Neural progenitor cell (in vitro differentiated cells): ENCODE measurements at places on chromosomes 7 and 10. TPM values are rescaled to one million over a fixed set of nuclear protein-coding genes. Genes with fewer than 3 reads are reported as not detected.

ACTR3C gene
- total RNA-seq, result not detected in 2 replicates

CNPY1 gene
- not detected in 2 replicates for total RNA-seq

FGFR2 gene
- total RNA-seq, result 76.3 and 99.1 TPM in 2 replicates

- DNase-seq, result no peak
- no peaks in the 10 kb centered on the region for H3K27me3 ChIP-seq
Measured at GRCh38 chr7:78169992-78170391, 371.4 kb downstream of the PHTF2 start.

GRCh38 chr10:62043421-62044021 lies 142.0 kb downstream of the ARID5B start:
- no peaks in the 10 kb centered on the region for H3K27me3 ChIP-seq
- no peaks in the 10 kb centered on the region for H3K36me3 ChIP-seq
- H3K4me3 ChIP-seq, result no peak overlapping the region
- H3K27ac ChIP-seq, result no peak overlapping the region

DNA sequence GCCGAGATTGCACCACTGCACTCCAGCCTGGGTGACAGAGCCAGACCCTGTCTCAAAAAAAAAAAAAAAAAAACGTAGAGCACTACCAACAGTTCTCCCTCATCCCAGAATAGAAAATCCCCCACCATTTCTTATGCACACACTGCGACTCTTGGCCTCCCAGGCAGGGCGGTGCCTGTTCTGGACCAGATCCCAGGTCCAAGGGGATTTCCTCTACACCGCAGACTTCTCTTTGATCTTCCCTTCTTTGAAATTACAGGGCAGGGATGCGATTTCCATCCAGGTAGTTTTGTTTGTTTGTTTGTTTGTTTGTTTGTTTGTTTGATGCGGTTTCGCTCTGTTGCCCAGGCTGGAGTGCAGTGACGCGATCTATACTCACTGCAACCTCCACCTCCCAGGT lies 91.8 kb downstream of the SEPTIN14 start:
- DNase-seq, result no peak
- no peaks in the 10 kb centered on the region for H3K27me3 ChIP-seq
- H3K36me3 ChIP-seq, result no peaks in the 10 kb centered on the region
- no peaks in the 10 kb centered on the region for H3K4me1 ChIP-seq

- H3K27ac ChIP-seq, result no peak overlapping the region
- H3K36me3 ChIP-seq, result no peaks in the 10 kb centered on the region
- H3K4me3 ChIP-seq, result no peak overlapping the region
- no peaks in the 10 kb centered on the region for H3K4me1 ChIP-seq
- no peak for DNase-seq
- H3K27me3 ChIP-seq, result no peaks in the 10 kb centered on the region
Measured at GRCh38 chr7:121139427-121139826, 150.9 kb downstream of the CPED1 start.

DNA sequence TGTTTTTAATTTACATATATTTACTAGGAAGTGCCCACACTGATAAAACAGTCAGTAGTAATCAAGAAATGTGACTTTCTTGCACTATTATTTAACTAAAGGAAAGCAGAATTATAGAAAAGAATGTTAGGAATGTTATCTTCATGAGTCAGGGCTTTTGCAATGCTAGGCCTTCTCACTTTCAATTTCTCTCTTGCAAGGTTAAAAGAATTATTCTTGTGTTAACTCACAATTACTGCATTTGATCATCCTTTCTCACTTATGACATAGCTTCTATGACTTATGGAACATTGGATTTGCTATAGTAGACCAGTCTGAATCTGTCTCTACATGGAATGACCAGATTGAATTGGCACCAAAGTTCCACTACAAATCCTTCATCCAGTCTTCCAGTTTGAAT lies 192.4 kb downstream of the SDK1 start:
- no peak for DNase-seq
- no peaks in the 10 kb centered on the region for H3K27me3 ChIP-seq
- no peaks in the 10 kb centered on the region for H3K36me3 ChIP-seq
- no peaks in the 10 kb centered on the region for H3K4me1 ChIP-seq

- H3K4me1 ChIP-seq, result peaks cover 20% of the 10 kb centered on the region
- peak; percentile 45 for DNase-seq
- no peaks in the 10 kb centered on the region for H3K36me3 ChIP-seq
- no peak overlapping the region for H3K4me3 ChIP-seq
Measured at GRCh38 chr10:119404719-119405519, 137.6 kb downstream of the RGS10 start.

DNA sequence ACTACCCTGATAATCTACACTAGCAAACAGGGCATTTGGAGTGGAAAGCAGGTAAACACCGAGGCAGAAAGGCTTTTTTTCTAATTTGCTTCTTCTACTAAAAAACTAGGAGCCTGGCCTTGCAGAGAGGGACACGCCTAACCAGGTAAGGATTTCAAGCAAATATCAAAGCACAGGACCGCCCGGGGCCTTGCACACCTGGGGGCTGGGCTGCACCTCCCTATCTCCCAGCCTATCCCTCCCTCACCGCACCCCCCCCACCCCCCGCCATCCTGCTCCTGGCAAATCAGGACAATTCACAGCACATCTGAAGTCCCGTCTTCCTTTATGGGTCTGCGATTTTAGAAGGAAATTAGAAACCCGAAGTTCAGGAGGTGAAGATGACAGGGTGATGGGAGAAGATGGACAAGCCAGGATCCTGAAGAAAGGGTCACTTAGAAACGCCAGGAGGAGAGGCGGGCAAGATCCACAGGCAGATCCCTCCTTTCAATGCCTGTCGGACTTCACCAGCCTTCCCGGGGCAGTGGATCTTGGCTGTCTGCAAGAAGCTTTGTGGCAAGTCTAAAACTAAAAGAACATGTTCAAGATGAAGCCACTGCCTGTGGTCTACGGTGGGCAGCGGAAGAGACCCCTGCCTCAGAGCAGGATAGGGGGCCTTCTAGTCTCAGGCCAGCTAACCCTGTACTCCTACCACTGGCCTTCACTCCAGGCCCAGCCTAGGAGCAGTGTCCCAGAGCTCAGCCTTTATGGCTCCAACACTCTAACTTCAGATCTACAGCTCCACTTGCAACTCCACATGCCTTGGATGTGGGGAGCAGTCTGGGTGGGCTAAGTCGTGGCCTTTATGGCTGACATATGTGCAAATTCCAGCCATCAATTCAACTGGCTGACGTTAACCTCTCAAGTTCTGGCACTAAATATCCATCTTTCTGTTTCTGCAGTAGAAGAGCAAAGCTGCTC lies 43.9 kb downstream of the TNS3 start:
- H3K36me3 ChIP-seq, result no peaks in the 10 kb centered on the region
- no peak for DNase-seq
- peaks cover 14% of the 10 kb centered on the region for H3K27me3 ChIP-seq
